ENCODE measurements at places on chromosomes 2 and 18. TPM values are rescaled to one million over a fixed set of nuclear protein-coding genes. Genes with fewer than 3 reads are reported as not detected.
A peak's percentile ranks its signal among the peaks of the same experiment; 100 is the strongest.

GRCh38 chr18:58314284-58314683 is 270.3 kb downstream of the NEDD4L start:
- no peak for DNase-seq

GRCh38 chr2:152676461-152676860 is 40.8 kb downstream of the PRPF40A start:
- no peak for DNase-seq

DNA sequence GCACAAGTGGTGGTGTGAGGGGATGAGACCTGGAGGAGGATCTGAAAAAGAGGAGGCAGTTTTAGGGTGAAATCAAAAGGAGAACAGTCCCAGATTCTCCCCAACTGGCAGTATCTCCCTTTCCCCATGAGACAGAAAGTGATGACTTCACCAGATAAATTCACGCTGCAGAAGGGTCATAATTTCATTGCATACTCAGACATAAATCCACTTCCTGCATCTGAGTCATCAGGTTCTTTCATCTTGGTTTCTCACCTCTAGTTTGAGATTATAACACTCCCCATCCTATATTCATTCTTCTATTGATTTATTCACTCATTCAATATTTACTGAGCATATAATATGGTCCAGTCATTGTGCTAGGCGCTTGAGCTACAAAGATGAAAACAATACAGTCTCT is 64.7 kb downstream of the CCDC148 start:
- DNase-seq = no peak

GRCh38 chr2:29816651-29817050 is 104.7 kb downstream of the ALK start:
- no peak for DNase-seq

DNA sequence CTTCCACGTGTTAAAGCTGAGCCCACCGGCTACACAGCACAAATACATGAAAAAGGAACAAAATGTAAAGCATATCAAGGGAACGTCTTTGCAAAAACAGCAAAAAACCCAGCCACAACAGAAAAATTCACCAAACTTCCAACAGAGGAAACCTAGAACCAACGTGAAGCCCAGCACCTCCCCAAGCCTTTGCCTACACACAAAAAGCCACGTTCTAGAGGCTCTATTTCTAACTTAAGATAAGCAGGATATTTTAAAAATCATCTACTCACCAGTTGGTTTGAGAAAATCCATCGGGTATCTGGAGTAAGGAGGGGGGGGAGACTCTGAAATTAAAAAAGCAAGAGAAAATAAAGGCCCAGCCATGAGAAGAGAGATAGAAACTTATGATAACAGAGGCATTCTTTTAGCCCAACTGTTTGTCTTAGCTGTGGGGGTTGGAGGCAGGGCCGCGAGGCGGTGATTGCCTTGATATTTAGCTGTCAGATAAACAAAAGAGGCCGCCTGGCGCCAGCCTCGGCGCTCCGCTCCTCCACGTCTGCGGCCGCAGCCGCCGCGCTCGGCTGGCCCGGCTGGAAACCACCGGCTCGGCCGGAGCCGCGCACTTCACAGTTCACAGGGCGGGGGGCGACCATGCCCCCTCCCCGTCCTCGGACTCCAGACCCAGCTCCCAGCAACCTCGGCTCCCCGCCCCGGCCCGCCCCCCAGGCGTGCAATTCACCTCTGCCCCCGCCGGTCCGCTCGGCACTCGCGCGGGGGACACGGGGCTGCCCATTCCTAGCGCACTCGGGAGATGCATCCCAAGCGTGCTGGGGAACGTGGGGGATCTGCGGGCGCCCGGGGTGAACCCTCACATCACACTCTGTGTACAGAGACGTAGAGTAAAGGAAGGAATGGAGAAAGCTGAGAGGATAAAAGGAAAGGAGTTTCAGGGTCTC is 2.4 kb downstream of the SMAD7 start:
- no peak for DNase-seq

DNA sequence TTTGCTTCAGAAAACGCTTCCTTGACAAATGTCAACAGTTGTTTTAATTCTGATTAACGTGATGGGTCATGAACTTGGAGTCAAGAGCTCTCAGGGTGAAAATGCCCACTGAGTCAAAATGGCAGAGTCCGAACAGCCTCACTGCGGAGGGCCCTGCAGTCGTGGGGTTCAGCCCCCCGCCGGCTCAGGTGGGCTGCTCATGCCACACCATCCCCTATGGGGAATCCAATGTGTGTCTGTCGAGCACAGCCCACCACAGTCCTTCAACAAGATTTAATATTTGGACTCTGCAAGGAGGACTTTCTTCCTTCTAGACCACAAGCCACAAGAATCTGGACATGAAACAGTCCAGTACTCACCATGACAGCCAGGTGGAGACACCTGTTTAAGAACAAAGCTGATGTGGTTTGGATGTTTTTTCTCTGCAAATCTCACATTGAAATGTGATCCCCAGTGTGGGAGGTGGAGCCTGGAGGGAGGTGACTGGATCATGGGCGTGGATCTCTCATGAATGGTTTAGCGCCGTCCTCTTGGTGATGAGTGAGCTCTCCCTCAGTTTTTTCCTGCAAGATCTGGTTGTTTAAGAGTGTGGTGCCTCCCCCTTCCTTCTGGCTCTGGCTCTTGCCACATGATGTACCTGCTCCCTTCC is 201.0 kb downstream of the NDUFA10 start:
- DNase-seq = peak; percentile 52

- DNase-seq = no peak
These were observed 97.3 kb downstream of the ARL6IP6 start for GRCh38 chr2:152815634-152816257.

DNA sequence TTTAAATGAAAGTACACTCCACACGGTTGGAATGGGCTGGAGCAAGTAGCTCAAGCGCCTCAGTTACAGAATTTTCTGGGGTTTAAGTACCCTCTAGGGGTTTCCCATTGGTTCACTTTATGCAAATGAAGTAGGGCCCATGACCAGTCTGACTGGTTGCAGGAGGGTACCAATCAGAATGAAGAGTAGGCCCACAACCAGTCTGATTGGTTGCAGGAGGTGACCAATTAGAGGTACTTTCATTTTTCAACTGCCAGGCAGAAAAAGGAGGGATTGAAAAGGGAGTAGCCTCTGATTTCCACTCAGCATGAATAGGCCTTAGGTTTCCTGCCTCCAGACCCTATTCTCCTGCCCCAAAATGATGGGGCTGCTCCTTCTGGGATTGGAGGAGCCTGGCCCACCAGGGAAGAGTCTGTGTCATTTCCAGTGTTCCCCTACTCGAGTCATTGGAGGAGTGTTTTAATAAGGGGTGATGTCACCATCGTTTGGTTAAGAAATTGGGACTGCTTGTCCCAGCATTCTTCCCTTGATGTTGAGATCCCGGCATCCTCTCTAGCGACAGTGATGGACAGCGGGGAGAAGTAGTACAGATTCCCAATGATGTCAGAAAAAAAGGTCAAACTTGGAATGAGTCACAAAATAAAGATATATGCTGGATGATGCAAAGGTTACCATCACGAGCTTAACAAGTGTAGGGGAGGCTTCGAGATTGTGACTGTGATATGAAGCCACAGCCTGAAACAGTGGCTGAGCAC is 210.4 kb downstream of the SH3BP4 start:
- DNase-seq = no peak

DNA sequence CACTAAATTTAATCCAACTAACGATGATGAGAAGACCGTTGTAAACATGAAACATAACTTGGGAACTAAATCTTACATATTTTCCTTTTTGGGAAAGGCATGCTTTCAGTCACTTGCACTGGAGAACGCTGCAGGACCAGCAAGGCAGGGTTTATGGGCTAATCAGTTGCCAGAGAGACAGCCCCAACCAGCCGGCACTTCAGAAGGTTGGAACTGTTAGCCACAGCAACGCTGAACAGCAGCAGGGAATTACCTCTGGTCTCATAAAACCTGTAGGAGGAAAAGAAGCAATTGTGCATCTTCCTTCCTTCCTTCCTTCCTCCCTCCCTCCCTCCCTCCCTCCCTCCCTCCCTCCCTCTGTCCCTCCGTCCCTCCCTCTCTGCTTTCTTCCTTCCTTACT is 33.9 kb upstream of the SIX2 start:
- no peak for DNase-seq

DNA sequence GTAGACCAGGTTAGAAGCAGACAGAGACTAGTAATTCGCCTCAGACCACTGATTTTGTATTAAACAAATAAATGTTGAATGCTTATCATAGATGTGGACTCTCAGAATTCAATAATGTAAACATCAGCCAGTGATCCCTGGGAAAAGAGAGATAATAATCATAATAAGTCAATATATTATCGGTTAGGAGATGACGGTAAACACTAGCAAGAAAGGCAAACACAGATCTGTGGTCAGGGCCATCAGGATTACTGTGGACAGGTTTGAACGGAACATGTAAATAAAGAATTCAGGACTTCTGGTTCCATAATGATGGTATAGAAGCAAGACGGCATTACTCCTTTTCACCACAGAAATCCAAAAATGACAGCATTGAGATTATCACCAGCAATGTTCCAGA is 861.6 kb downstream of the CBLN2 start:
- DNase-seq = no peak

DNA sequence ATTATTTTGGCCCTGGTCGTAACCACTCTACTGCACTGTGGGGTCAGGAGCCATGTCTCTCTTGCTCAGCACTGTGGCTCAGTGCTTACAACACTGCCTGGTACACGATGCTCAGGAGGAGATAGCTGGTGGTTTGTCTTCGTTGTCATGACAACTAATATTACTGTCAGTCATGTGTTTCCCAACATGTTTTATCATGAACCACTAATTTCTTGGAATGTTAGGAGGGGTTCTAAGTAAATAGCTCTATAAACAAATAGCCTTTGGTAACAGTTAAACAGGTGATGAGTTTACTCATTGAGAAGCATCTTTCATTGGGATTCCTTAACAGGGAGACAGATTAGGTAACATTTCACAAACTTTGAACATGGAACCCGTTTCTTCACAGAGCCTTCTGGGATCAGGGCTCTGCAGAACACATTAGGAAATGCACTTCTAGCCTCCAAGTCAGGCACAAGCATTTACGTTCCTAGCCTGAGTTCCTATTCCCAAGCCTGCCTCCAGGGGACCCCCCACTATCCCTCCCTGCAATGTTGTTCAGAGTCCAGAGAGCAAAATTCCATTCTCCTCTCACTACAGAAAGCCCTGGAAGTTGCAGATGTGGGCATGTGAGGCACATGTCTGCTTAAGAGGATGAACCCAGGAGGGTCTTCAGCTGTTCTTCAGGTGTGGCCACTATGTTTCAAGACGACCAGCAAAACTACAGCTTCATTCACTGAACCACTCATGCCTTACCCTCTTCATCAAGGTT is 6.4 kb upstream of the RBM44 start:
- DNase-seq = no peak

GRCh38 chr18:73752965-73753364 is 394.7 kb downstream of the FBXO15 start:
- DNase-seq = no peak

DNA sequence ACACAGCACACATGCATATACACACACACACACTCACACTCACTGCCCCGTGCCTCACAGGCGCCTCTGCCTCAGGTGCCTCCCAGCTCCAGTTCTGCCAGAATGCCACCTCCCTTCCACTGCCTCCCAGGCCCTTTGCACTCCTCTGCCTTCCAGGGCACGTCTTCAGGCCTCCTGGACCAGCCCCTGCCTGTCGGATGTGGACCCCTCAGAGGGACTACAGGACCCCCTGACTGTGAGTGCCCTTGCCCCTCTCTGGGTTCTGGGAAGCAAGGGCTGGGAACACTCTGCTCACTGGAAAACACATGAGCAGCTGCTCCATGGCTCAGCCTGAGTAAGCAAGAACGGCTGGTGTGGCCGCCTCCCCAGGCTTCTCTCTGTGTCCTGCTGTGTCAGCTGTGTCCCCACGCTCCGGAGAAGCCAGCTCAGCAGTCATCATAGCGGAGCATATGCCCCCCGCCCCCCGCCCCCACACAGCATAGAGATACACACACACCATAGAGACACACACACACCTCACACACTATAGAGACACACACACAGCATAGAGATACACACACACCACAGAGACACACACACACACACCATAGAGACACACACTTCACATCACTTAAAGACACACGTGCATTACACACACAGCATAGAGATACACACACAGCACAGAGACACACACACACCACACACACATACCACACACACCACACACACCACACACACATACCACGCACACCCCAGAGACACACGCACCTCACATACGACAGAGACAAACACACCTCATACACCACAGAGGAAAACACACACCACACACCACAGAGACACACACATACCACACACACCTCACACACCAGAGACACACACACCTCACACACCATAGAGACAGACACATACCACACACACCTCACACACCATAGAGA is 271.3 kb downstream of the CYRIA start:
- no peak for DNase-seq

GRCh38 chr18:77099485-77100370 is 32.9 kb downstream of the MBP start:
- no peak for DNase-seq

DNA sequence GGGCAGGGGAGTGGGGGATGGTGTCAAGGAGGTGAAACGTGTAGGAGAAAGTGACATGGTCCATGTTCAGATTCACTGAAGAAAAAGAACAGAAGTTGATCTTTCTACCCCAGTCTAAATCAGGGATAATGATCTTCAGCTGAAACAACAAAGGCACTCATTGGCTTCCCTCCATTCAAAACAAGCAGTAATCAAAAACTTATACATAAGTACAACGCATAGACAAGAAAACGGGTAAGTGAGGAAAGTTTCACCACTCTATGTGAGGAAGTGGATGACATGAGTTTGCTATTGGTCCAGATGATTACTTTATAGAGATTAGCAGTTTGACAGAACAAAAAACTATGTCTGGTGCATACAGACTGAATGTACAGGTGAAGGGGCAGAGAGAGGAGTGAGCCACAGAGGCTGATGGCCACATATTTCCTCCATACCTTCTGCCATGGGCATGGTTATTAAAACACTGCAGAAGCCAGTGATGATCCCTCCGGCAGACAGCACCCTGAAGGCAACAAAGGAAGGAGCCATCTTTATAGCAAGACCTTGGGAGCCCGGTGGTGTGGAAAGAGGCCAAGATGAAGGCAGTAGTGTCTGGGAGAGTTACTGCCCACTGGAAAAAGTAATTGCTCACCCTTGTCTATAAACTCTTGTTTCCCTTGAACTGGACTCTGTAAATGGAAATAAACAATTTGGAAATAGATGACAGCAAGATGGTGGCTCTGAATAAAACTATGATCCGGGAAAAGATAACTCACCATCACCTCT is 57.7 kb downstream of the SLC25A12 start:
- no peak for DNase-seq

Gene KIAA2012
- polyA plus RNA-seq = 0.38 TPM

Gene CFAP53
- 4.0 TPM for polyA plus RNA-seq

Gene POTEI
- 0.27 TPM for polyA plus RNA-seq

Gene GAD1
- polyA plus RNA-seq = 0.52 TPM

Gene ACTG2
- polyA plus RNA-seq = 0.64 TPM
